ENCODE measurements at places on chromosomes 3 and 15. TPM values are rescaled to one million over a fixed set of nuclear protein-coding genes. Genes with fewer than 3 reads are reported as not detected.

DNA sequence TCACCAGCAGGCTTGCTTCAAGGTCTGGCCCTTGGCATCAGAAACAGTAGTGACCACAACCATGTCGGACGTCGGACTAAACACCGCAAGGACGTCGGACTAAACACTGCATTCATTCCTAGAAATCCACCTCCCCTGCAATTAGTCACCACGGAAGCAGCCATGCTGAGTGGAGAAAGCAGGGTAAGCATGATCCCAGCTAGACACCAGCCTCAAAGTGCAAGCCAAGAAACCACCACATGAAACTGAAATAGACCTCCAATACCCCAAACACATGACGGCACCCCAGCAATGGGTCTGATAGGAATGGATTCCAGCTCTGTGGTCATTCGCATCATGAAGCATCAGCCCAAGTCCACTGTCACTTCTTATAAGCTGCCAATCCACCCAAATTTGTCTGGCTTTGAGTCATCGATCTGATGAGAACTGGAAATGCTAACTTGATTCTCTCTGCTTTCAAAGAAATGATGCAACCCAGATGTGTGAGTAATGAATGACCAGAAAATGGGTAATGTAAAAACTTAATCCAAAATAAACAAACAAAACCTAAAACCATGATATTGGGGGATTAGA lies 348.3 kb upstream of the TMCO5A start:
- no peak for DNase-seq
- no peak overlapping the region for H3K4me3 ChIP-seq
- no peaks in the 10 kb centered on the region for H3K36me3 ChIP-seq
- no peaks in the 10 kb centered on the region for H3K27me3 ChIP-seq
- H3K4me1 ChIP-seq, result no peaks in the 10 kb centered on the region

SPATA12 gene
- 3.9 TPM for total RNA-seq

DNA sequence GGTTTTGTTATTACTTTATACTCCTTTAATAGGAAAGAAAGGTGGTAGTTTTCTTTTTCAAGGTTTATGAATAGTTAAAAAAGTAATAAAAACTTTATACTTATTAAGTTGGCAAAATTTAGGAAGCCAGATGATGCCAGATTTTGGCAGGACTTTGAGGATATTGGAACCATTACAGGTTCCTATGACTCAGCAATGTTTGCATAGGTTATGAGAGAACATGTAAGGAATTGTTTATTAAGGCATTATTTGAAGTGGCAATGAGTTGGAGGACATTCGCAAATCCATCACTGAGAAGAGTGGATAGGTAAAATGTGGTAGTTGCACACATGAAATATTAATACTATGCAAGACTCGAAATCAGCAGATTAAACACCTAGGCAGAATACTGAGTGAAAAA lies 29.9 kb downstream of the CDAN1 start:
- no peaks in the 10 kb centered on the region for H3K27me3 ChIP-seq
- H3K4me3 ChIP-seq, result no peak overlapping the region
- H3K36me3 ChIP-seq, result no peaks in the 10 kb centered on the region
- peaks cover 3% of the 10 kb centered on the region for H3K4me1 ChIP-seq
- no peak overlapping the region for H3K27ac ChIP-seq
- no peak for DNase-seq

- H3K27ac ChIP-seq, result no peak overlapping the region
- no peaks in the 10 kb centered on the region for H3K27me3 ChIP-seq
- H3K36me3 ChIP-seq, result no peaks in the 10 kb centered on the region
- H3K4me3 ChIP-seq, result no peak overlapping the region
- no peaks in the 10 kb centered on the region for H3K4me1 ChIP-seq
These were observed 39.9 kb upstream of the PRTG start for GRCh38 chr15:55782901-55783300.

GRCh38 chr15:101121511-101122090 lies 130.2 kb downstream of the CHSY1 start:
- H3K36me3 ChIP-seq, result no peaks in the 10 kb centered on the region
- peaks cover 42% of the 10 kb centered on the region for H3K4me1 ChIP-seq
- DNase-seq, result peak; percentile 52
- H3K27ac ChIP-seq, result no peak overlapping the region
- no peaks in the 10 kb centered on the region for H3K27me3 ChIP-seq
- H3K4me3 ChIP-seq, result no peak overlapping the region

DNA sequence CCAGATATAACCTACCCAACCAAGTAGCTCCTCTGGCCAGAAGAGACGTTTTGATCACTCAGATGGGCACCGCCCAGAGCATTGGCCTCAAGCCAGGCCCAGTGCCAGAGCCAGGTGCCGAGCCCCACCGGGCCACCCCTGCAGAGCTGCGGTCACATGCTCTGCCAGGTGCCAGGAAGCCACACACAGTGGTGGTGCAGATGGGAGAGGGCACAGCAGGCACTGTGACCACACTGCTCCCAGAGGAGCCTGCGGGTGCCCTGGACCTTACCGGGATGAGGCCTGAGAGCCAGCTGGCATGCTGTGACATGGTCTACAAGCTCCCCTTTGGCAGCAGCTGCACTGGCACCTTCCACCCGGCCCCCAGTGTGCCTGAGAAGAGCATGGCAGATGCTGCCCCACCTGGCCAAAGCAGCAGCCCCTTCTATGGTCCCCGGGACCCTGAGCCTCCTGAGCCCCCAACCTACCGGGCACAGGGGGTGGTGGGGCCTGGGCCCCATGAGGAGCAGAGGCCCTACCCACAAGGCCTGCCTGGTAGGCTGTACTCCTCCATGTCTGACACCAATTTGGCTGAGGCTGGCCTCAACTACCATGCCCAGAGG lies 19.1 kb upstream of the APEH start:
- no peaks in the 10 kb centered on the region for H3K36me3 ChIP-seq
- no peak for DNase-seq
- H3K4me3 ChIP-seq, result no peak overlapping the region

POLQ gene
- 10.0 TPM for total RNA-seq

LIPH gene
- total RNA-seq, result not detected

All from Karpas-422 (cell line).